Left kidney (tissue), 8 donors: ENCODE measurements at places on chromosomes 1 and 21. TPM values are rescaled to one million over a fixed set of nuclear protein-coding genes. Genes with fewer than 3 reads are reported as not detected.
A peak's percentile ranks its signal among the peaks of the same experiment; 100 is the strongest.

DNA sequence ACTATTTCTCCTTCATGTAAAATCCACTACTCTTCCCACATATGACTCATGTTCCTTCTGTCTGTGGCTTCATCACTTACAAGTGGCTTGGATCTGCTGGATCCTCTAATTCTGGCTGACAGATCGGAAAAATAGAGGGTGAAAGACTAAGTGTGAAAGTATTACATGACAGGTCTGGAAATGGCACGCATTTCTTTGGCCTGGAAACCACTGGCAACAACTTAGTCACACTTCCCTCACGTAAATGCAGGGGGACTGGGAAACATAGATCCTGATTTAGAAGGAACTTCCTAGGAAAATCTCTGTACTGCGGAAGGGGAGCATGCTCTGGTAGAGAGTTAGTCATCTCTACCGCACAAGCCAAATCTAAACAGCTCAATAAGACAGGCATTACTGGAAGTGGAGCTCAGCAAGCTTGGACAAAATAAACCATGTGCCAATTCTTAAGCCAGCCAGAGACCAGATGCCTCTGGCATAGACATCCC, 305.4 kb upstream of the PTBP2 start:
- DNase-seq = no peak

DNA sequence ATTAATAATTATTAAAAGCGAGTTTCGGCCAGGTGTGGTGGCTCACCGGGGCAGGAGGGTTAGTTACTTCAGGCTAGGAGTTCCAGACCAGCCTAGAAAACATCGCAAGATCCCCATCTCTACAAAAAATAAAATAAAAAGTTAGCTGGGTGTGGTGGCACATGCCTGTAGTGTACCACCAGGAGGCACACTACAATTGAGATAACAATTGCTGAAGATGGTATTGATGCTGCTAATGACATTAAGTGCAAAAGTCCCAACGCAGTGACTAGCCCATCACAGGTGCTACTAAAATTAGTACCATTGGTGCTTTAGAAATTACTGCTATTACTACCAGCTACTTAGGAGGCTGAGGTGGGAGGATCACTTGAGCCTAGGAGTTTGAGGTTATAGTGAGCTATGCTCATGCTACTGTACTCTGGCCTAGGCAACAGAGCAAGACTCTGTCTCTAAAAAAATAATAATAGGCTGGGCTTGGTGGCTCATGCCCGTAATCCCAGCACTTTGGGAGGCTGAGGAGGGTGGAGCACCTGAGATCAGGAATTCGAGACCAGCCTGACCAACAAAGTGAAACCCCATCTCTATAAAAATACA, 156.6 kb downstream of the GREM2 start:
- no peak for DNase-seq

- DNase-seq = peak; percentile 79
Measured at GRCh38 chr1:62407398-62408009, 29.3 kb upstream of the USP1 start.

DNA sequence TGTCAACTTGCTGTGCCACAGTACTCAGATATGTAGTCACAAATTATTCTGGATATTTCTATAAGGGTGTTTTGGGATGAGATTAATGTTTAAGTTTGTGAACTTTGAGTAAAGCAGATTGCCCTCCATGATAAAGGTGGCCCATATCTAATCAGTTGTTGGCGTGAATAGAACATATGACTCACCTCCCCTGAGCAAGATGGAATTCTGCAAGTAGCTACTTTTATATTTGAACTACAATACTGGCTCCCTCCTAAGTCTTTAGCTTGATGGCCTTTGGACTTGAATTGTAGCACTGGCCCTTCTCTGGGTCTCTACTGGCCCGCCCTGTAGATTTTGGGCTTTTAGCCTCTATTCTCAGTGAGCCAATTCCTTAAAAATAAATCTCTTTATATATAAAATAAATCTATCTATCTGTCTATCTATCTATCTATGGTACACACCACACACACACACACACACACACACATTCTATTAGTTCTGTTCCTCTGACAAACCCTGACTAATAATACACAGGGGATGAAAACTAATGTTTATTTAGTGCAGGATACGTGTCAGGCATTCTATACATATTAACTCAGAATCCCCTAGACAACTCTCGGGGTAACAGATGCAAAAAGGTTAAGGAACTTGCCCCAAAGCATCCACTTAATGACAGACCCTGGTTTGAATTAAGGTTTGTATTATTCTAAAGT, 37.9 kb upstream of the PDC start:
- no peak for DNase-seq

GCSAML gene
- 0.28 TPM for polyA plus RNA-seq

TCHH gene
- 0.05 TPM for polyA plus RNA-seq

- DNase-seq = no peak
Measured at GRCh38 chr1:3465935-3466321, 11.5 kb downstream of the ARHGEF16 start.

DNA sequence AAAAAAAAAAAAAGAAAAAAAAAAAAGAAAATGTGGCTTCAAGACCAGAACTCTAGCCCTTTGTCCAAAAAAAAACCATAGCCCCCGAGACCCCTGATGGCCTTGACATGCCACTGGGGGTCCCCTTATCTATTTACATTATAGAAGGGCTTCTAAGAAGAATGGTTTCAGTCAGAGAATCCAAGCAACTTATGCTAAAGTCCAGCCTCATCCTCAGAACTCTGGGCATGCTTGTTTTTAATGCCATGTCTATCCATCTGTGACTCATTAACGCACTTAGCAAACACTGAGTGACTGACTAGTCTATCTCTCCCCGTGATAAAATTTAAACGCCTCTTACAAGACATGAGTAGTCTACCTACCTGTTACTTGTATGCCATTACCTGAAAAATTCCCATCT, 29.3 kb downstream of the ERG start:
- no peak for DNase-seq

S100A14 gene
- polyA plus RNA-seq = 16.8 TPM

CXADR gene
- 43.2 TPM for polyA plus RNA-seq

MYOM3 gene
- 22.1 TPM for polyA plus RNA-seq

DNA sequence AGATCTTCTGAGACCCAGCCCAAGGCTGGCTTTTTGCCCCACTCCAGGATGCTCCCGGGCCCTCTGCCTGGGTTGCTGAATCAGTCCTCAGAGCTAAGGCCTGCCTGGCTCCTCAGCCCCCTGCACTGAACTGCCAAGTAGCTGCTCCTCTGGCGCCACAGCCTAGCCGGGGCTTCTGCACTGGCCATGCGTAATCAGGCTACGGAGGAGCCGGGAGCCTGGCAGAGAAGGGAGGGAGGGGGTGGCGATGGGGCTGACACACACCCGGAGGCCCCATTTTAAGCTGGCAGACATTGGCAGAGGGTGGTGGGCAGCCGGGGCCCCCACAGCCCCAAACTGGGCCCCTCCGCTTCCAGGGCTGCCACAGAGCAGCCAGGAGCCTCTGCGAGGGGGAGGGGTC, 38.7 kb downstream of the ALPL start:
- no peak for DNase-seq

- DNase-seq = peak; percentile 85
Measured at GRCh38 chr1:48530727-48531351, 58.8 kb upstream of the SPATA6 start.

ACTL8 gene
- polyA plus RNA-seq = not detected

DNA sequence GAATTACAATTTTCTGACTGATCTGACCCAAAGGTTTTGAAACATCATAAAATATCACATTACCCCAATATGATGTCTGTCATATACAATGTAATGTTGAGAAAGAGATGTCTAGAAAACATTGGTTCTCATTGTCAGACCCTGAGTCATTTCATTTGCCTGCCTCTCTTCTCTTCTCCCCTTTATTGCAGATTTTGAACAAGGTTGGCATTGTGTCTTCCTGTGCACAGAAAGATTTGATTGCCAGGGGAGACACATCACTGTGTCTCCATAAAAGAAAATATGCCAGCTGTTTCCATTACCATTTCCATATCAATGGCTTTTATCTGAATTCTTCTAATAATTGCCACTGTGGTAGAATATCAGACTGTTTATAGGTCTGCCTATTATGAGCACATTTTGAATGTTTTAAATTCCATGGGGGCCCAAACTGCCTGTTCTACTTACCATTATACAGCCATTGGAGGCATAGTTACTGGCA, 65.6 kb downstream of the IFI44 start:
- DNase-seq = no peak

LMOD1 gene
- 3.9 TPM for polyA plus RNA-seq
